ENCODE measurements at places on chromosomes 2 and 18.

- no peak for DNase-seq
Observed at GRCh38 chr18:58861861-58862301, 2.8 kb upstream of the ZNF532 start.

DNA sequence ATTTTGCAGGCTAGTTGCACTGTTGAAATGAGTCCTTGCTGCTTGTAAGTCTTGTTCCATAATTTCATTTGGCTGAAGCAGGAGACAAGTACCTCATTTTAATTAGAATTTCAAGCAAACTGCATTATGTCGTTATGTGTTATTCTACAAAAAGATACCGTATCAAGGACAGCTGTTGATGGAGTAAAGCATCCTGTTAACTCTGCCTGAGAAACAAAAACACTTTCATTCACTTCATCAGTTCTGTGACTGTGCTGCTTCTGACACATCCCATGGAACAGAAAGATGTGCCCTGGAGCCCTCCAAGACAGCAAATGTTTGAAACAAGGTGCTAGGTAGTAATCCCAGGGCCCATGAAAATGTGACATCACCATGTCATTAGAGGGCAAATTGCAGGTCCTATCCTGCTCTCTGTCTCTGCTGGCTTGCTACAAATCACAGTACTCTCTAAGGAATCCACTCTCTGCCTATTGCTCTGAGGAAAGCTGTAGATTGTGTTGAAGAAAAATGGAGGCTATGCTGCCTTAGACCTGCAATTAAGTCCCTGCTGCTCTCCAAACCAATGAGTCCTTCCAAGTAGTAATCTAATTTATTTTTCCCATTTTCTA is 209.7 kb upstream of the PARD3B start:
- DNase-seq = no peak

- no peak for DNase-seq
Observed at GRCh38 chr18:63917817-63918216, 10.1 kb downstream of the SERPINB10 start.

DNA sequence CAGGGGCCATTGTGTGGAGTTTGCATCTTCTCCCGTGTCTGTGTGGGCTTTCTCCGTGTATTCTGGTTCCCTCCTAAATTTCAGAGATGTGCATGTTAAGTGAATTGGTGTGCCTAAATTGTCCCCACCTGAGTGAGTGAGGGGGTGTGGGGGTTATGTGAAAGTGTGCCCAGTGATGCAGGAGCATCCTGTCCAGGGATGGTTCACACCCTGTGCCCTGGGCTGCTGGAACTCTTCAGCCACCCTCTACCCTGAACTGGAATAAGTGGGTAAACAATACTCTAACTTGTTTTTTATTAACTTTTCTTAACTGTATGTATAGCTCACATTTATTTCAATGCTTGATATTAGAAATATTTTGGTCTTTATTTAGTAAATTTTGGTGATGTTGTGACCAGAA is 56.0 kb downstream of the UBE2E3 start:
- no peak for DNase-seq

DNA sequence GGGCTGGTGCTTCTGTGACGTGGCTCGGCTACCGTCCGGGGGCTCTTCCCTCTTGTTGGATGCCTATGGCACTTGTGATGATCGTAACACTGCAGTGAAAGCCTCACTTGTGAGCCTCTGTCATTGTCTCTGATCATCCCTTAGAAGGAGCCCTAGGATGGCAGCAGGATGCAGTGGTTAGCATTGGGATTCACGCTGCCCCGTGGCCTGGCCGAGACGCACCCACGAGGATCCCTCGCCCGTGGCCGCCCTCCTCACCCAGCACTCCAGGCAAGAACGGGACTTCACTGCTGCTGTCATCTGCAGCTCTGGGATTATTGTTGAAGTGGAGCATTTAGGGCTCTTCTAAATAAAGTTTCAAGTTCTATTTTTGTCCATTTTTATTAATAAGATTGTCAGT is 46.8 kb upstream of the CTDP1 start:
- no peak for DNase-seq

Data from NCI-H1417 treated with DMSO at 0.1 percent for 48 hours (cell line).